Activated CD4-positive, CD25-positive, alpha-beta regulatory T cell (primary cell): ENCODE measurements at places on chromosomes 6 and 20.

DNA sequence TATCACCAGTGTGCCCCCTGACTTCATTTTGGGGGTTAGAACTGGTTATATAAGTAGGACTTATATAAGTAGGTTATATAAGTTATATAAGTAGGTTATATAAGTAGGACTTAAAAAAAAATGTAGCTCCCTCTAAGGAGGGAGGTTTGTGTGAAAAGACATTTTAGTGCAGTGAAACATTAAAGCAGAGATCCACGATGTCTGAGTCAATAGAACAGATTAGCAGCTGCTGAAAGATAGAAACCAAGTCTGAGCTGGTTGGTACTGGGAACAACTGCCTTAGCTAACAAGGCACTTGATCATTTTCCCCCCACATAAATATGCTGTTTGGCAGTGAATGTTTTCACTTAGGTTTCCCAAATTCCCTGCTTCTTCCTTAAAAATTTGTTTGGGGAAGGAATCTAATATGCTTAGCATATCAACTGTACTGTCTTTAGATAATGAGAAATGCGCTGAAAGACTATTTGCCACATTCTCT, 2.1 kb upstream of the RPS12 start:
- DNase-seq = no peak

- DNase-seq = peak; percentile 7
Measured at GRCh38 chr20:45833883-45834796, 541 bp downstream of the SNX21 start.

DNA sequence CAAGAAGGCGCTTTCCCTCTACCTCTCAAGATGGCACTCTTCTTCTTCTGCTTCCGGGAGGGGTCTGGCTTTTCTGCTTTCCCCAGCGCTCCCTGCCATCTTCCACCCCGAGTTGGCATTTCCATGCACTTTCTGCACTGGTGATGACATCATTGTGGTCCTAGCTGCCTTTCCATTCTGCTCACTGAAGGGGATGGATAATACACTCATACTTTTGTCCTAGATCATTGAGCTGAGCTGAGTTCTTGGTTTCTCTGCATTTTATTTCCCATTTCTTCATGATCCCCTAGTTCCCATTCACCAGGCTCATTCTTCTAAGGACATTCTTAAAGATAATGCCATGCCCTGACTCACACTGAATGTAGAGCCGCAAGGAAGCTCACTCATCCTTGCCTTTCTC, 96.7 kb downstream of the EDN1 start:
- DNase-seq = no peak

DNA sequence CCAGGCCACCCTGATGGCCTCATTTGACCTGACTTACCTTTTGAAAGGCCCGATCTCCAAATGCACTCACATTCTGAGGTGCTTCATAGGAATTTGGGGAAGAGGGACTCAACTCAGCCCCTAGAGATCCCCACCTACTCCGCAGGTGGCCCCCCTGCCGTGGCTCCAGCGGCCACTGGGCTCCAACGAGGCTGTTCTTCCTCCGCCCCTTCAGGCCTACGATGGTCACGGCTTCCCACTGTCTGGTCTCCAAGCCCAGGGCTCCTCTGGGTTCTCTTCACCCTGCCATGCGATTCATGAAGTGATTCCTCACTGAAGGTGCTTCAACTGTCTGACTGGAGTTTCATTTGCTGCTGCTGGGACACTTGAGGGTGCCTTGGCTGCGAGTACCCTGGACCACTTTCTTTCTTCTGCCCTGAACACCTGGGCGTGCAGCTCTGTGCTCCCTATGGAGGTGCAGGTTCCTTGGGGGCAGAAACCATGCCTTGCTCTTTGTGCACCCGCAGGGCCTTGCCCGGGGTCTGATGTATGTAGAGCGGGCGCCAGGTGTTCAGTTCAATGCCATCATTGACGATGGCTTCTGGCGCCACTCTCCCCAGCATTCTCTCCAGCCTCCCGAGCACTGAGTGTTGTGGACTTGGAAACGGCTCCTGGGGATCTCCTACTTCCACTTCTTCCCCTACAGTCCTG, 10.0 kb upstream of the DUSP22 start:
- no peak for DNase-seq

DNA sequence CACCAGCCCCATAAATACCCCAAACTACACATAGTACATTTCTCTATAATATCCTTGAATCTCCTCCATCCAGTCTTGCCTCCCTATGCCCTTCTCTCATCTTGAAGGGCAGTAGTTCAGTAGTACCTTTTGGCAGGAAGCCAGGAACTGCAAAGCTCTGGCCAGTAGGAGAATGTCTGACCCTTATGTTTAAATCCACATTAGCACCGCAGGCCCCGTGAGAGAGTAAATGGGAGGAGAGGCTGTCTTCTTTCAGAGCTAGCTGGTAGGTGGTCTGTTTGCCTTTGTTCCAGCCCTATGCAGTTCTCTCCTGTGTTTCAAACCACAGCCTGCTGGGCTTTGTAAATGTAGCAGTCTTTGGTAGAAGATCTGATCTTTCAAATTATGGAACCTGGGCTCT, 690.7 kb downstream of the DOK5 start:
- DNase-seq = no peak

GRCh38 chr6:109242925-109243324, 139.3 kb downstream of the CD164 start:
- no peak for DNase-seq

- no peak for DNase-seq
Measured at GRCh38 chr20:11159728-11160127, 485.9 kb upstream of the JAG1 start.

- no peak for DNase-seq
Measured at GRCh38 chr6:158669145-158670035, 19.5 kb downstream of the SYTL3 start.

DNA sequence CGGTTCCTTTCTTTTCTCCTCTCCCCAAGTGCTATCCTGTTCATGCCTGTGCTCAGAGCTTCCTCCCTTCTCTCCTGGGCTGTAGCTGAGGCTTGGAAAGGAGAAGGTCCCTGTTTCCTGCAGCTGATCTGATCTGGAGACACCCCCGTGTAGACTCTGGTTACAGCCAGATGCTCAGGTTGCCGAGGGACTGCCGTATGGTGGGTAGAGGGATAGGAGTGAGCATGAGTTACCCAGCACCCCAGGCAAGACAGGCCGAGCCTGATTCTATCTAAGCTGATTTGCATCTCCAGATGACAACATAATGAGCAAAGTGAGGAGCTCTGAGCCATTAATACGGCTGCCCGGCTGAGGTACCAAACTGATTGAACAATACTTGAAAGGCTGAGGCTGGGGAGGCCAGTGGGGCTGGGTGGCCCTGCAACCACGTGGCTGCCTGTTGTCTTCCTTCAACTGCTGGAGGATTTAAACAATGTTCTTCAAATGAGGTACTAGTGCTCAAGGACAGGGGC, 91.8 kb downstream of the ASXL1 start:
- no peak for DNase-seq

DNA sequence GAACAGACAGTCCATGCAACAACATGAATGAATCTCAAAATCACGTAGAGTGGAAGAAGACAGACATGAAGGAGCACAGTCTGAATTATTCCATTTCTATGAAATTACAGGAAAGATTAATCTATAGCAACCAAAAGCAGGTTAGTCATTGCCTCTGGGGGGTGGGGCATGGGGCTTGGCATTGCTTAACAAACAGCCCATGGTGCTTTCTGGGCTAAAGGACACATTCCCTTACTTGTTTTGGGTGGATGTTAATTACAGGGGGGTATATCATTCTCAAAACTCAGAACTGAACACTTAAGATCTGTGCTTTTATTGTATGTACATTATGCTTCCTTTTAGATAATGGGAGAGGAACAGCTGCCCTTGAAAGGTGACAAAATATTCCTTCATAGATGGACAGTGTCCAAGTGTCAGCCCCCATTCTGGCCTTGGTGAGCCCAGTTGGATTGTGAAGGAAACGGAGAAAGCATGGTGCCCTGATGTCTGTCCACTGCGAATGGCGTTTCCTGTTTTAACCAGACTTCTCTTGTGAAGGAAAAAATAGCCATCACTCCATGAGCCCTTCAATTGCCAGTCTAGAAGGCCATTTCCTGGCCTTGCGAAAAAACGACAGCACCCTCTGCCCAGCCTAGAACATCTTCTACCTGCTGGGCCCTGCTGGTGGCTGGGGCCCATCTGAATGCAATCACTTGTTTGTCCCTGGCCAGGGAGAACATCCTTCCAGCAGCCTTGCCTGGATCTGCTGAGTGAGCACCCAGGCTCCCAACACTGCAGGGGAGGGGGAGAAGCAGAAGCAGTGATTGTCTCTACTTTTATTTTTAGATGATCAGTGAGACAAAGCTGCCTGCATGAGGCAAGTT, 179.7 kb downstream of the BCAS1 start:
- DNase-seq = no peak

DNA sequence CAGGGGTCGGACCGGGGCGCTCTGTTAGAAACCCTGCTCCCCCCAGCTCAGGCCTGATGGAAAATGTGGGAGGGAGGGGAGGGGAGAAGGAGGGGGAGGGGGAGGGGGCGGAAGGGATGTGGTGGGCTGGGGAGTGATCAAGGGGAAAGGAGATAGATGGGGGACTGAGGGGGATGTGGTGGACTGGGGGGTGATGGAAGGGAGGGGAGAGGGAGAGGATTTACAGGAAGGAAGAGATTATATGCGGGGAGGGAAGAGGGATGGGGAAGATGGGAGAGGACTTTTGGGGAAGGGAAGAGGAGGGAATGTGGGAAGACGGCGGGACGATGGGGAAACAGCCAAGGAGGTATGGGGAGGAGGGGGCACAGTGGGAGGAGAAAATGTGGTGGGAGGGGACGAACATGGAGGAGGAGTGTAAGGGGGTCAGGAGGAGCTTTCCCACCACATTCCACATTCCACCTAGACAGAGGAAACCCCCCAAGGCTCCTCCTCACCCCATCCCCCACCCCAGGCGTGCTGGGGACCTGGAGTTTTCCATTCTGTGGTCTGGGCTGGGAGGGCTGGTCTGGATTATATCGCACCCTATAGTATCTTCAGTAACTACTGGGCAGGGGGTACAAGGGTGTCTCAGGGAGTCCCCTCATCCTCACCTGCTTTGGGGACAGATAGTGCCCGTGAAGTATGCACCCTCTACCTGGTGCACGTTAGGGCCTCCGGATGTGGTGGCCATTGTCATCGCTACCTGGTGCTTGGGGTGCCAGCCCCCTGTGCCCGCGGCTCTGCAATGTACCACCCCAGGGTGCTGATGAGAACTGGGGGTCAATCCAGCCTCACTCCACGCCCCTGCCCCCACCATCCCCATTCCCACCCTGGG, 578 bp upstream of the PTGIS start:
- no peak for DNase-seq

DNA sequence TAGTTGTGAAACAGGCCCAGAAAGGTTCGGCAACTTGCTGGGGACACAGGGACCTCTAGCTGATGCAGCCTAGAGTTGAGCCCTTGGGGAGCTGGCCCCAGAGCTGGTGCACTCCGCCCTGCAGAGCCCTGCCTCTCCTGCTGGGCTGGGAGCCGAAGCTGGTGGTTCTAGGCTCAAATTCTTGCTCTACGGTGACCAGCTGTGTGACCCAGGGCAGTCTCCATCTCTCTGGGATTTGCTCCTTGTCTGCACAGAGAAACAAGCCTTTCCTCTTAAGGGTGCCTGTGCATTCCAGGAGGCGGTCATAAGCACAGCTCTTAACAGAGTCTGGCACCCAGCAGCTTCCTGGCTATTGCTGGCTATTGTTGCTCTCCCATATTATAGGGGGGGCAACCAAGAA, 47.4 kb downstream of the RBM38 start:
- no peak for DNase-seq

- peak; percentile 1 for DNase-seq
Measured at GRCh38 chr6:98946879-98947410, 801 bp downstream of the FBXL4 start.

DNA sequence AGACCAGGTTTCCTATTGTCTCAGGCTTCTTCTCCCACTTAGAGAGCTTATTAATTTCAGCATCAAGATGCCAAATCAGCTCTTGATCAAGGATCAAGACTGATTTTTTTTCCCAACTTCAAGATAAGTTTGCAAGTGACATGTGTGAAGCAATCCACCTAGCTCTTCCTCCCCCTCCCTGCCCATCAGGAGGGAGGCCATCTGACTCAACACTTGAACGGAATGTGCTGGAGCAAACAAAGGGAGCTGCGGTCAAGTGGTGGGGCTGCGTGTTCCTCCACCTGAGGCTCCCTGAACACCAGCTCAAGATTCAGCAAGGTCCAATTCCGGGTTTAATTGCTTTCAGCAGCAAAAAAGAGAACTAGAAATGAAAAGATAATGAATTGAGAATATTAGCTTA, 38.7 kb downstream of the TTI1 start:
- no peak for DNase-seq

DNA sequence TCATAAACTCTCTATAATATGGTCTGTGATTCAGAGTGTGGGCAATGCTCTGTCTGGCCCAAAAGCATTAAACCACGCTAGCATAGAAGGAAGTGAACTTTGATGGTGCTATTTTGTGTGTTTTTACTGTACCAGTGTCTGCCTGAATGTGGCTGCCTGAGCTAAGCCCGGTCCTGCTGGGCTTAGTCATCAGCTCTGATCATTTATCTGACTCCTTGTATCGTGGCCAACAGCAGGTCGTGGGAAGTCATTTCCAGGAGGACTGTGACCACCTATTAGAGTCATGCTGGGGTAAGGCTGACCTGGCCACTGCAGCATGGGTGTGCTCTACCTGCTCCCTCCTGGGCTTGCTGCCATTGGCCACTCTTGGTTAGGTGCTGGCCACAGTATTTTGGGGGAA, 239.1 kb upstream of the CEP162 start:
- no peak for DNase-seq

DNA sequence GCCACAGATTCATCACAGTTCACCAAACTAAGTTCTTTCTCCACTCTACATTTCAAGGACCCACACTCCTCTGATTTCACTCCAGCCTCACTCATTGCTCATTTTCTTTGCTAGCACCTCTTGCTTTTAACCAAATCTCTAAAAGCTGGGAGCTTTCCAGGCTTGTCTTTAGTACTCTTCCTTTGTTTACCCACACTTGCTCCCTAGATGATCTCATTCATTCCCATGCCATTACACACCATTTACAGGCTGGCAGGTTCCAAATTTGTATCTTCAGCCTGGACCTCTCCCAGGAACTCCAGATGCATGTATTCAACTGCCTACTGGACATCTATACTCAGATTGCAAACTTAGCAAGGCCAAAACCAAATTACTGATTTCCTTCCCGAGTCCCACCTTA, 5.3 kb upstream of the GUCA1B start:
- DNase-seq = no peak

DNA sequence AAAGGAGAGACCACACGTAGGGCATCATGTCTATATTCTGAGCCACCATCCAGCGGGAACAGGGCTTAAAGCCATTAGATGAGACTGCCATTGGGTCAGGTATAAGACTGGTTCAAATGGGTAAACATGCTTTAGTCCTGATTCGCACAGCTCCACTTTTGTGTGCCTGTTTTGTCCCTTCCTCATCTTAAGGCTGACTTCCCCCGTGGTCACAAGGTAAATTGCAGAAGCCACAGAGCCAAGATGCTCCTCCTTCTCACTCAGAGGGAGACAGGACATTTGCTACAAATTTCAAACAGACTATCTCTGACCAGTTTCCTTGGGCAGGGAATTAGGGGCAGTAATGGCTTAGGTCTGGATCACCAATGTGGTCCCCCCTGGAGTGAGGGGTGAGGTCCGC, 11.4 kb upstream of the IFNGR1 start:
- DNase-seq = no peak

GRCh38 chr6:71681234-71681867, 205.0 kb upstream of the RIMS1 start:
- no peak for DNase-seq
